T-helper 2 cell treated with Interferon-gamma antibody and Interleukin-4, amounts not matched to agents 5 μg/mL and 100 μg/mL, for 36 hours (primary cell): ENCODE measurements at places on chromosomes 13 and 19.

DNA sequence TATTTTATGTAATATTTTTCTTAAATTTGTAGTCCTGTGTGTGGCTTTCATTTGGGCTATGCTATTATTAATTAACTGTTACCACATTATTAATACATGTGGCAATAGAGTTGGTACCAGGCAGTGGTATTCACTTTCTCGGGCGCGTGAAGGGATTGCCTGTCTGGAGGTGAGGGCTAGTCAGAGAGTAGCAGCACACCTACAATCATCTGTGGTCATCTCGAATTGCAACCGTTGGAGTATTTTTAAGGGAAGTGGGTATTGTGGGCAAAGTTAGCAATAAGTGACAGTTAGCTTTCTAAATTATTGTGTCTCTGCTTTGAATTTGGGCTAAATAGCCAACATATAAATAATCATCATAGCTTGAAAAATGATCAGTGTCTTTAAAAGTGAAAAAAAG is 20.0 kb upstream of the GPR18 start:
- DNase-seq, result no peak

DNA sequence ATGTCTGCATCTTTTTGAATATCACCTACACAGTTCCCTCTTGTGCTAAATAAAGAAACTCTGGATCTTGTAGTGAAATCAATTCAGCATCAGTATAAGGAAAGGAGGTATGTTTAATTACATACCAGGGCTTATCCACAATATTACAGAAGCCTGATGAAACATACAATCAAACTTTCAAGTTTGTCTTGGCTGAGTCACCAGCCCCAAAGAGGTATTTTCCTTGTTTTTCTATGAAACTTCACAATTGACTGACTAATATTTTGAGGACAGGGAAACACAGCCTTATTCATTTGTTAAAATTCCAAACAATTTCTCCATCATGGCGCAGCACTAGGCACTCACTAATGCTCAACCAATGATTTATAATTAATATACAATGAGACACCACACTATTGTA is 952.4 kb downstream of the PCDH17 start:
- no peak for DNase-seq

GRCh38 chr19:7787141-7787540 is 24.1 kb downstream of the CLEC4M start:
- DNase-seq, result no peak

GRCh38 chr19:12828494-12828893 is 5.9 kb downstream of the RTBDN start:
- DNase-seq, result peak; percentile 45

- DNase-seq, result no peak
Observed at GRCh38 chr13:26253262-26253786, 605 bp upstream of the CDK8 start.

GRCh38 chr19:40612831-40613689 is 11.9 kb downstream of the LTBP4 start:
- peak; percentile 67 for DNase-seq

GRCh38 chr13:67175836-67176459 is 54.2 kb downstream of the PCDH9 start:
- no peak for DNase-seq
